ENCODE measurements at places on chromosomes 2 and 18.

GRCh38 chr2:150327564-150328489, 159.6 kb downstream of the RND3 start:
- no peak for DNase-seq

DNA sequence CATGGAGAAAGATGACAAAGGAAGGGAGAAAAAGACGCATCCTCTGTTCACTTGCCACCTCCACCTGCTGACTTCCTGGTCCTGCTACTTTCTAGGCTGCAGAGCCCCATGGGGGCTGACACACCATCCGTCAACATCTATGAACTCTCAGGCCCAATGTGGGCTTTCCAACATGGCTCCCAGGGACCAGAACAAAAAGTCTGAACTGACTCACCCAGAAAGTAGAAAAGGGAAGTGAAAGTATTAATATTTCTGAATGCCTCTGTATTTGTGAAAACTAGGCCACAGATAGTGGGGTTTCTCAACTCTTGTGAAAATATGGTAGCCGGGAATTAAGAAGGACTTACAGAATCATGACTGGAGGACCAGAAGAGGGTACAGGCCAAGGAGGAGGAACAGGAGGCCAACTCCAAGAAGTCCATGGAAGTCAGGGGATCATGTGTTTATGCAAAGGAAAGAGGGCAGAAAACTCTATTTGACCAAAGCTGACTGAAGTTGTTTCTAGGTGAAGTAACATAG, 123.1 kb upstream of the CAB39 start:
- no peak for DNase-seq

DNA sequence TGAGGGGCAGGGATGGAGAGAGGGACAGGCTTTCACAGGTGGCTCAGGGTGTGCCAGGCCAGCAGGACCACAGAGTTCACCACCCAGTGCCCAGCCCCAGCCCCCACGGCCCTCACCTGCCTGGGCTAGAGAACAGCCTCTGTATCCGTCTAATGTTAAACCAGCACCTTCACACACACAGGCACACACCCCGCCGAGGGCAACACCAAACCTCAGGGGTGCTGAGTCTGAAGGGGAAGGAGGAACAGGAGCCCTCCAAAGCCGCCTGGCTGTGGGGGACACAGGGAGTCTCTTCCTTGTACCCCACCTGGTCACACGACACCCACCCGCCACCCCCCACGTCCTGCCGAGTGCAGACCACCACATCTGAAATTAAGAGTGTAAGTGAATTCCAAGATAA, 205.8 kb upstream of the SALL3 start:
- DNase-seq = no peak

DNA sequence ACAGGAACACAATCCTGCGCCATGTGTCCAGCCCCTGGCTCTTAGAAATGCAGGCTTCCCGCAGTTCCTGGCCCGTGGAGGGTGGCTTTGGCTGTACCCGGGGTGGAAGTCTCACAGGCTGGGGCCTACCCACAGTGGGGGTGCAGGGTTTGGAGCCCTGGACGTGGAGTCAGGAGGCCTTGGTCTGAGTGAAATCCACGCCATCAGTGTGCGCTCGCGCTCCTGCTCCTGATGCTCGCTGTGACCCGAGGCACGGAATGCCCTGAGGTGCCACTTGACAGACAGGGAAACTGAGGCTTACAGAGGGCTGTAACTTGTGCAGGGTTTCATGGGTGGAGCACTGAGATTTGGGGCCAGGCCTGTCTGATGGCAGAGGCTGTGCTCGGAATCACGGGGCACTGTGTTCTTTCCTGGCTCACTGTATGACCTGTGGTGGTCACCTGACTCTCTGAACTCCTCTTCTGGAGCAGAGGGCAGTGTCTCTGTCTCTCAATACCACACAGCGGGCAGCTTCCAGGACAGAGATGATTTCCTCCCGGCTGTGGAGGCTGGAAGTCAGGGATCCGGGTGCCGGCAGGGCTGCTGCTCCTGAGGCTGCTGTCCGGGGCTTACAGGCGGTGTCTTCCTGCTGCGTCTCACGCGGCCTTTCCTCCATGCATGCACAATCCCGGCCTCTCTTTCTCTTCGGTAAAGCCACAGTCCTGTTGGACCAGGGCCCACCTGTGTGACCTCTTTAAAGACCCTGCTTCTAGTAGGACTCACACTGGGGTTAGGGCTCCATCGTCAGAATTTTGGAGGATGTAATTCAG, 25.9 kb upstream of the ALLC start:
- no peak for DNase-seq

GRCh38 chr2:42851740-42852250, 59.4 kb upstream of the HAAO start:
- no peak for DNase-seq

GRCh38 chr2:239956818-239957261, 68.3 kb downstream of the NDUFA10 start:
- no peak for DNase-seq

DNA sequence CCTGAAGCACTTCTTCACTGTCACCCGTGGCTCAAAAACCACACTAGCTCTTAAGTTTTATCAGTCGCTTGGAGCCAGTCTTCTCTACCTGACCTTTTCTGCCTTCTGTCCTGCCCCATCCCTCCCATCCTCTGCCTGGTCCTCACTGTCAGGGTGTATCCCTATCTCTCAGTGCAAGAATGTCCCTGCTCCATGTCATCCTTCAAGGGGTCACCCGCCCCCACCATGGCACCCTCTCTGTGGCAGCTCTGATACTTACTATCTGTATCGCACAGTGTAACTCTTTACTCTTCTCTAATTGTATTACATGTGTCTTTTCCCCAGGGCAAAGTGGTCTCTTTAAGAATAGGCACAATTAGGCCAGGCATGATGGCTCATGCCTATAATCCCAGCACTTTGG, 4.4 kb downstream of the VAMP5 start:
- DNase-seq = no peak

Data from NCI-H510A (cell line).